ENCODE measurements at places on chromosomes 1 and 21.

GRCh38 chr1:152747831-152748230 lies 10.0 kb upstream of the KPRP start:
- no peak for DNase-seq

- no peak for DNase-seq
Observed at GRCh38 chr1:184633785-184634184, 120.9 kb downstream of the EDEM3 start.

DNA sequence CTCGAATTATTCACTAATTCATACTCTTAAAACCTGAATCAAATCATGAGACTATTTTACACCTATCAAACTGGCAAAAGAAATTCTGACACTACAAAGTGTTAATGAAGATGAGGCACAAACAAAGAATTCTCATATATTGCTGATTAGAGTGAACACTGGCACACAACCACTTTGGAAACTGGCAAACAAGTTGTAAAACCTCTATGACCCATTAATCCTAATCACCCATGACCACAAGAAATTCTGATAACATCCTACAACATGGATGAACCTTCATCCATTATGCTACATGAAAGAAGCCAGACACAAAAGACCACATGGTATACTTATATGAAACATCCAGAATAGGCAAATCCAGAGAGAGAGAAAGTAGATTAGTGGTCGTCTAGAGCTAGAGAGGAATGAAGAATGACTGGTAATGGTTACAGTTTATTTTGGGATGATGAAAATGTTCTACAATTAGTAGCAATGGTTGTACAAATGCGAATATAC lies 8.5 kb downstream of the GPBP1L1 start:
- DNase-seq = no peak

GRCh38 chr1:179052776-179053175 lies 27.1 kb downstream of the FAM20B start:
- no peak for DNase-seq

- DNase-seq = no peak
Observed at GRCh38 chr1:46764402-46764801, 34.4 kb upstream of the CYP4B1 start.

DNA sequence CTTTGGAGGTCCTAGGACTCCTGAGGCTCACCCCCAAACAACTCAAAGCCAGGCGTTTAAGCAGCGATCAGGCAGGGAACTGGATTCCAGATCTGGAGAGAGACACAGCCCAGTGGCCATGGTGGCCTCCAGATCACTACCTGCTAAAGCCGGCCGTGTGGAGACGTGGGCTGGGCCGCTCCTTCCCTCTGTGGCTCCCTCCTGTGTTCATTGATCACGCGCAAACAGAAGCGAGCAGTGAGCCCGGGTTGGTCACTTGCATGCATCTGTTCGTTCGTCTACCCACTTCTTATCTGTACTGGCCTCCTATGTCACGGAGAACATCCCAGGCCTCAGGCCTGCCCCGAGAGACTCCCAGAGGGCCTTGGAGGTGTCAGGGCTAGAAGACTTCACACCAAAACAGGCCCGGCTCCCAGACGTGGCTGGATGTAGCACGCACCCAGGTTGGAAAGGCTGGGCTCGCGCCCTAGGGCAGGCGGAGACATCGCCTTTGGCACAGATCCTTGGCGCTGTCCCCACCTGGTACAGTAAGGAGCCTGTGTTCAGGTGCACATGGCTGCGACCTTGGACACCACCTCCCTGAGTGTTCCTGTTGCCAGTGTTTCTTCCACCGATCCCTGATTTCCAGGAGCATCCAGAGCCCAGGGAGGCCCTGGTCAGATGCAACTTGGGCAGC lies 76.7 kb upstream of the ARHGEF16 start:
- DNase-seq = no peak

All from CD4-positive, alpha-beta T cell treated with Interleukin-6 for 4 hours (primary cell).